ENCODE measurements at places on chromosomes 5 and 9.
A peak's percentile ranks its signal among the peaks of the same experiment; 100 is the strongest.

GRCh38 chr5:43233946-43234345, 41.9 kb downstream of the NIM1K start:
- DNase-seq = no peak

GRCh38 chr9:133335924-133336811, at the start of gene SURF6:
SURF6 (minus strand) TSS chr9:133336188; CDS start chr9:133336132, 56 bp downstream.
- DNase-seq = peak; percentile 92

- no peak for DNase-seq
These were observed 1229.5 kb upstream of the CDH6 start for GRCh38 chr5:29963956-29964355.

DNA sequence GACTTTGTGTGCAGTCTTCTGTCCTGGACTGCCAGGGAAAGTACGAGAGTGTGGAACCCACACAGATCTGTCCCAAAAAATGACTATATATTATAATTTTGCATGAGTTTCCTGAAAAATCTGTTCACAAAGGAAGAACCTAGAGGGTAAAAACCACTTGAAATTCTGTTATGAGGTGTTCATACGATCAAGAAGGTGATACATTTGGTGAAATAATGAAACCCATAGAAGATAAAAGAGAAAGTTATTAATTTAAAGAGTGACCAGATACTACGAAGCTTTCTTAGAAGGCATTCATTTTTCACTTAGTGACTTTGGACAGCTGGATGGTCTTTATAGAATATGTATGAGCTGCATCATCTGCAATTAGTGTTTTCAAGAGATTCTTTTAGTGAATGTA, 32.9 kb downstream of the SLC12A2 start:
- DNase-seq = no peak

DNA sequence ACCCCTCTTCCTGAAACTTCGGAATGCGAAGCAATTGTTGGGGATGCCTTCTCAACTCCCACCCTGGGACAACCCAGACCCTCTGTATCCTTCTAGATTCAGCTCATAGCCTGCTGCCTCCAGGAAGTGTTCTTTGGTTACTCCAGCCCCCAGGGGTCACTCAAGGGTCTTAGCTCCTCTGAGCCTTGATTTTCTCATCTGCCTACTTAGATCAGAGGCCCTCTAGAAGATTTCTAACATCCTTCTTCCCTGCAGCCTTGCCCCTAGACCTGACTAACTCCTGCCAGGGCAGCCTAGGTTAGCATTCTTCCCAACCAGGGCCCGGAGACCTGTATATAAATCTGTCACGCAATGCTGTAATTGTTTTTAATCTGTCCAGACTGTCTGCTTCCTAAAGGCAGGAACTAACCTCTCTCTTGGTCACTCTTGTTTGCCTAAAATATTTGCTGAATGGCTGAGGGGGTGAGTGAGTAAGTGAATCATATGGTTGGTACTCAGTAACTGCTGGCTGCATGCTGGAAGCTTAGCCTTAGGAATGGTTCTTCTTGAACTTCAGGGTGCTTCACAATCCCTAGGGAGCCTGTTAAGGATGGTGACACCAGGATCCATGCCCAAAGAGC, 8.2 kb downstream of the GALNT10 start:
- DNase-seq = no peak

DNA sequence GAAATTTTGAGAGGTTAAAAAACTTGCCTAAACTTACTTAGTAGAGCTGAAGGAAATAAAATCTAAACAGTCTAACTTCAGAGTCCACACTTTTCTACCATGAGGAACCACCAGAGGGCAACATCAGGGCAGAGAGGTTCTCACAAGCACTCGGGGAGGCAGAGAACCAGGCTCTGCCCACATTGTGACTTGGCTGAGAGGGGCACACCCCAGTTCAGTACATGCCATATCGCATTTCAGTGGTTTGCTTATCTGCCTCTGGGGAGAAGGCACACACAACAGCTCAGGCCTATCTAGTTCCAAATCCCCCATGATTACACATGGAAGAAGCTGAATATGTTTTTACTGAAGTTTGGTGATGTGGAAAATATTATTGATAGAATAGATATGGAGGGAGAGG, 49.2 kb downstream of the EQTN start:
- peak; percentile 9 for DNase-seq

- peak; percentile 16 for DNase-seq
These were observed 20.2 kb upstream of the RPL26L1 start for GRCh38 chr5:172939071-172939470.

DNA sequence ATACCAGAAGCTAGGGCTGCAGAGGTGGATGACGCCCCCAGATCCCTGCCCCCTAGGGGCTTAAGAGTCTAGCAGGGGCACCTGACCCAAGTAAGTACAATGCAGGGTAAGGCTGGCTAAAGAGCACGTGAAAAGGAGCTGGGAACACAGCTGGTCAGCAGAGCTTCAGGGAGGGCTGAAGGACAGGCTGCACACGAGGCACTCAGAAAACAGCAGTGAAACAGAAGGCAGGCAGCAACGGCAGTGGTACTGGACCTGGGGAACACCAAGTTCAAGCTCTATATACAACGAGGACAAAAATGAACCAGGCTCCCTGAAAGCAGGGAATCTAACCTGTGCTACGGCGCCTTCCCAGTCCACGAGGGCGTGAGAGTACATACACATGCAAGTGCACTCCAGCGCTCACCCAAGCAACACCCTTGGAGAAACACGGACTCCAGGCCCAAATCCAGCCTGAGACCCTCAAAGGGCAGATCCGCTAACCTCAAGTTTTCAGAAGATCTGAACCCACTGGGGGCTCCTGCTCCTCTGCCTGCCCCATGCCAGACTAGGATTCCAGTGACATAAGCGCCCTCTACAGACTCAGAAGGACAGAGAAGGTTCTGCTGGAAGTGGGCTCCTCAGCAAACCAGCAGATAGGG, 57.4 kb downstream of the PSMB7 start:
- no peak for DNase-seq

DNA sequence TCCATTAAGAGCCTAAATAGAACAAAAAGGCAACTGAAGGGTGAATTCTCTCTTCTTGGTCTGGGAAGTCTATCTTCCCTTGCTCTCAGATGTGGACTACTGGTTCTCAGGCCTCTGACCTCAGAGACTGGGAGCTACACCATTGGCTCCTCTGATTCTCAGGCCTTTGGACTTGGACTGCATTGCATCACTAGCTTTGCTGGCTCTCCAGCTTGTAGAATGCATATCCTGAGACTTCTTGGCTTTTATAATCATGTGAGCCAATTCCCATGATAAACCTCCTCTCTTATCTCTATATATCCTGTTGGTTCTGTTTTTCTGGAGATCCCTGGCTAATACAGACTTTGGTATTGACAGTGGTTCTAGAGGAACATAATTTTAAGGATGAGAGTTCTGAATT, 89.8 kb downstream of the PSAT1 start:
- no peak for DNase-seq

DNA sequence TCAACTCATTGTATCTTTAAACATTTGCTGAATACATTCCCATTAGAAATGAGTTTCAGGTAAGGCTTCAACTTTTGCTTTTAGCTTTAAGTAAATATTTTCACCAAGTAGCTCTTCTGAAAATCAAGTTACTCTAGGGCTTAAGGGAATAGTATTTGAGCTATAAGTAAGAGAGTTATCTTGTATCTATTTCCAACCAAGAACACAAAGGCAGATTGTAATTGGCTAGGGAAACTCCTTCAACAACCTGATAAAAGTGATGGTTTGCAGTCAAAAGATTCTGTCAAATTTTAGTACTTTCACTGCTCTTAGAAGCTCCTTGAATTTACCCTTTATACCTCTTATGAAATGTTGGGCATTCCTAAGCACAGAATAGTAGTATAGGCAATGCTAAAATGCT, 13.0 kb downstream of the ELL2 start:
- DNase-seq = no peak

GRCh38 chr9:125145425-125145824, 2.1 kb upstream of the SCAI start:
- no peak for DNase-seq

- no peak for DNase-seq
These were observed 77.8 kb downstream of the AOPEP start for GRCh38 chr9:94804316-94804715.

- no peak for DNase-seq
These were observed 148.3 kb downstream of the DCP2 start for GRCh38 chr5:113124914-113125313.

GRCh38 chr5:176944268-176944667, 45.1 kb upstream of the HK3 start:
- no peak for DNase-seq

DNA sequence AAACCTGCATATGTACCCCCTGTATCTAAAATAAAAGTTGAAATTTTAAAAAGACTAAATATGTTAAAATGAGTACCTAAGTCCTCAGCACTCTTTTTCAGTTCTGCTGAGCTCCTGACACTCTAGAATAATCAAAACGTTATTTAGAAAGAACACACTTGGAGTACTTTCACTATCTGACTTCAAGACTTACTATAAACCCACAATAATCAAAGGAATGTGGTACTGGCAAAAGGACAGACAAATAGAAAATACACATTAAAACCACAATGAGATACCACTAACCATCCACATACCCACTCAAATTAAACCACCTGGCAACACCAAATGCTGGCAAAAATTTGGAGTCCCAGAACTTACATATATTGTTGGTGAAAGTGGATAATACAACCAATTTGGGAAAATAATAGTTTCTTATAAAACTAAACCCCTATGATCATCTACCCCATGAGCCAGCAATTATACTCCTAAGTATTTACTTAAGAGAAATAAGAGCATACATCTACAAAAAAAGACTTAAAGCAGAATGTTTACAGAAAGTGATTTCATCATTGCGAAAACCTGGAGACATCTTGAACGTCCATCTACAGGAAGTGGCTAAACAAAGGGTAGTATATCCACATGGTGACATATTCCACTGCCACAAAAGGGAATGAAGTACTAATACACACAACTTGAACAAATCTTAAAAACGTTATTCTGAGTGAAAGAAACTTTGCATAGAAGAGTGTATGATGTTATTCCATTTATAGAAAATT, 12.8 kb upstream of the PRSS3 start:
- DNase-seq = no peak

GRCh38 chr5:78561261-78561660, 87.3 kb downstream of the LHFPL2 start:
- no peak for DNase-seq

DNA sequence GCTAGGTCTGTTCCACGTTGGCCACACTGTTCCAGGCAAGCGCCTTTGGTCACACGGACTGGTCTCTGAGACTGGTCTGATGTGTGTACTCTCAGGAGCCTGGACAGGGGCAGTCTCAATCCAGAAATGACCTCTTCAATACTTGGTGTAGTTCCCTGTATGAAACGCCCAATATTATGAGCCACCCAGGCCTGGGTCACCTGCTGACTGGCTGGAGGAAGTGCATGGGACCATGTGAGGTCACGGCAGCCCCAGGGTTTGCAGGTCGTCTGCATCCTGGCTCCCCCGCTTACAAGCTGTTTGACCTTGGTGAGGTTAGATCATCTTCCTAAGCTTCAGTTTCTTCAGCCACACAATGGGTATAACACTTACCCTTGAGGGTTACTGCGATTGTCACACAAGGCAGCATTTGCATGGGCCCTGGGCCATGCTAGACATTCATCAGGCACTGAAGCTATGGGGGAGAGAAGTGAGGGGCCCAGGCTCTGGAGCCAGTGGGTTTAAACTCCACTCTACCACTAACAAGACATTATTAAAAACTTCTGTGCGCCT, 5.2 kb upstream of the GRHPR start:
- DNase-seq = no peak

- DNase-seq = peak; percentile 54
These were observed 28.5 kb upstream of the PHF24 start for GRCh38 chr9:34929506-34930102.

- no peak for DNase-seq
These were observed 236.5 kb upstream of the TRIM32 start for GRCh38 chr9:116450378-116451139.

DNA sequence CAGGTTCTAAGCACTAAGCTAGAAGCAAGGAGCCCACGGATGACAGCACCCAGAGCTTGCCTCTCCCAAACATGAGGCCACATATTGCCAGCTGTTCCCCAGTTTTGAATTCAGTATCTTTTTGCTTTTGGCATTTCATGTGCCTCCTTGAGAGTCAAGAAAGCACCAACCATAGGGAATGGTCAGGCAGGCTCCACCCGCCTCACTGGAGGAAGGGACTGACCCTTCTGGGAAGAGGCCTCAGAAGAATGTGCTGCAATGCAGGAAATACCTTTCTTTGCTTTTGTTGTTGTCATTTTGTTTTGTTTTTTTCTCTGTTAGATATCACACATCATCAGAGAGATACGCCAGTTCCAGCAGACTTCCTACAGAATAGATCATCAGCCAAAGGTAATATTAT, 13.7 kb upstream of the CKMT2 start:
- no peak for DNase-seq

DNA sequence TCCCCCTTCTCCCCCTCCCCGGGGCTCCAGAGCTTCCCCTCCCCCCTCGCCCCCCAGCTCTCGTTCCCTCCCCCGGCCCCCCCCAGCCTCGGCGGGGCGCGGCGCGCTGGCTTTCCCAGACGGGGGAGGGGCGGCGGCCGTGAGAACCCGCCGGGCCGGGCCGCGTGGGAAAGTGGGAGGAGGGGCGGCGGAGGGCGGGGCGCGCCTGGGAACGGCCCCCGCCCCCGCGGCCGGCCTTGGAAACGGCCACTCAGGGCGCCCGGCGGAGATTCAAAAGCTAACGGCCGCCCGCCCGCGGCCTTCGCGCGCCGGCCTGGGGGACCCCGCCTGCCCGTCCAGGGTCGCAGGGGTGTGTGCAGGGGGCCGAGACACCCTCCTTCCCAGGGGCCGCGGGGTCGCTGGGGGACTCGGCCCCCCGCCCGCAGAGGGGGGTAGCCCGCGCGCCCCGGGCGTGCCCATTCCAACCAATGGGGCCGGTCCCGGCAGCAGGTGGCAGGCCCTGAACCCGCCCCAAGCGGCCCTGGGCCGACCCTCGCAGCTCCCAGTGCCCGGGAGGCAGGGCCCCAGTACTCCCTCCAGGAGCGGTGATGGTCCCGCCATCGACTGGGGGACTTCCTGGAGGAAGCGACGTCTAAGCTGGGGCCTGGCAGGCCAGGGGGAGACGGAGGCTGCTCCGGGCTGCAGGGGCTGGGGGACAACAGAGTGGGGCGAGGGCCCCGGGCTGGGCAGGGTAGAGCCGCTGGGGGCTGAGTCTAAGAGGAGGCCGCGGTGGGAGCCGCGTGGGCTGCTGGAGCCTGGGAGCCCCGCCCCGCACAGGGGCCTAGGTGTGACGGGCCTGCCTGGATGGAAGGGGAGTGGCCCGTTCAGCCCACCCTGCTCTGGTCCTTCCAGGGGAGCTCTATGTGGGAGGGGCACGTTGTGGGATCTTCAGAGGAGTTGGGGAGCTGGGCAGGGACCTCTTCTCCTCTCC, 14.2 kb upstream of the NRARP start:
- no peak for DNase-seq

- DNase-seq = no peak
These were observed 13.5 kb downstream of the ASS1 start for GRCh38 chr9:130458027-130458803.

- no peak for DNase-seq
These were observed 412.5 kb upstream of the POU5F2 start for GRCh38 chr5:94153736-94154450.
